ENCODE measurements at places on chromosomes 2 and 18.

DNA sequence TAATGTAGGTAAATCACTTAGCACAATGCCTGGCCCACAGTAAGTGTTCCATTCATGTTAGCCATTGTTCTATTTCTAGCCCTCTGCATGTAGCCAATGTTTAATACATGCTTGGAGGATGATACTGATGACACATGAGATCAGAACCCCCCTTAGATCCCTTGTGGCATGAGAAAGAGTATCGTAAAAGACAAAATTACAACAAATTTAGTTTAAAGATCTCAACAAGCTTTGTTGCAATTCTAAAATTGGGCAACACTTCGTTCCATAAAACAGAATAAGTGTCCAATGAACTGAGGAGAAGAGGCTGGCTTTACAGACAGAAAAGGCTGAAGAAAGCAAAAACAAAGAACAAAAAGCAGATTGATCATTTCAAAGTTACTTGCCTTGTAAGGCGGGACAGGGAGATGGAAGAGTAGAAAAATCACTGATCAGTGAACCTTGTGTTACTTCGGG, 148.7 kb upstream of the SLC1A4 start:
- DNase-seq: no peak

DNA sequence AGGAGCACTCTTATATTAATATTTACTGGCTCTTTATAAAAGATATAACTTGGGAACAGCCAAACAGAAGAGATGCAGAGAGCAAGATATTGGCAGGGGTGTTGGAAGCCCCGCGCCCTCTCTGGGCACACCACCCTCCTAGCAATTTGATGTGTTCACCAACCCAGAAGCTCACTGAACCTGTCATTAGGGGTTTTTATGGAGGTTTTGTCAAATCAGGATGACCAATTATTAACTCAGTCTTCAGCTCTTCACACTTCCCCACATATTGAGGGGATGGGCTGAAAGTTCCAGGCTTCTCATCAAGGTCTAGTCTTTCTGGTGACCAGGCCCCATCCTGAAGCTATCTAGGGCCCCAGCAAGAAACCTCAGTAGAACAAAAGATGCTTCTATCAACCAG, 10.9 kb upstream of the INO80D start:
- no peak for DNase-seq

GRCh38 chr2:234324116-234324515, 172.8 kb downstream of the ARL4C start:
- DNase-seq: no peak

GRCh38 chr2:65045651-65046050, 10.6 kb upstream of the CEP68 start:
- DNase-seq: no peak

GRCh38 chr18:75204269-75204731, 4.6 kb downstream of the PTGR3 start:
- DNase-seq: no peak

- DNase-seq: no peak
Observed at GRCh38 chr2:1077911-1078310, 127.3 kb downstream of the SNTG2 start.

GRCh38 chr2:17643031-17643615, 102.6 kb downstream of the VSNL1 start:
- no peak for DNase-seq

DNA sequence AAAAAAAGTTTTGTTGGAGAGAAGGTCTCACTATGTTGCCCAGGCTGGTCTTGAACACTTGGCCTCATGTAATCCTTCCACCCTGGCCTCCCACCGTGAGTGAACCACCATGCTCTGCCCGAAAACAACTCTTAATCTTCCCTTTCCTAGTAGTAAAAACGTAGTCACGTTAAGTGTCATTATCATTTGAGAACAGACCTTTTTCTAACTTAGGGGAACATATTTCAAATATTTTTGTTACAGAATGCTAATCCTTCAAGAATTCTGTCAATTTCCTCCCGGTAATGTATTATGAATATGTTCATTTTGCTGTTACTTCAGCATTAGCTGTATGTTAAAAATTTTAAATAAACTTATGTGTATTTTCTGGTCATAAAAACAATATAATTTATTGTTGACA, 49.7 kb downstream of the MTA3 start:
- DNase-seq: no peak

- no peak for DNase-seq
Observed at GRCh38 chr2:38065502-38066135, 10.3 kb downstream of the CYP1B1 start.

GRCh38 chr2:195312662-195313061, 344.4 kb upstream of the SLC39A10 start:
- no peak for DNase-seq

- DNase-seq: no peak
Observed at GRCh38 chr2:216082805-216083204, 1.1 kb downstream of the TMEM169 start.

- no peak for DNase-seq
Observed at GRCh38 chr2:239984421-239985194, 40.5 kb downstream of the NDUFA10 start.

GRCh38 chr2:1455466-1455865, 42.2 kb downstream of the TPO start:
- no peak for DNase-seq

DNA sequence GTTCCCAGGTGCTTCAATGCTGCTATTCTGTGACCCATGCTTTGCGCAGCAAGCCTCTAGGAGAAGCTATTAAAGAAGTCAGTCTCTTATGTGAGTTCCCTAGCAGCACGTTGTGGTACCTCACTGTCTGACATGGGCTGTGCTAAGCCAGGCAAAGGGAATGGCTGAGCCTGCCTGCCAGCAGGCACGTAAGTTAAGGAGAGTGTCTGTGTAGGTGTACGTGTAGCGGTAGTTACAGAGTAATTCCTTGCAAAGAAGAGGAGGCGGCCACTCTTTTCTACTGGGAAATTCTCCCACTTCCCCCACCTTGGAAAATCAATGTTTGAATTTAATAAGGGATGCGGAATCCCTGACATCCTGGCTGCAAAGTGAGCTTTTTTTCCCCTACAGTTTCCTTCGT, 123.5 kb upstream of the LYPD1 start:
- no peak for DNase-seq

DNA sequence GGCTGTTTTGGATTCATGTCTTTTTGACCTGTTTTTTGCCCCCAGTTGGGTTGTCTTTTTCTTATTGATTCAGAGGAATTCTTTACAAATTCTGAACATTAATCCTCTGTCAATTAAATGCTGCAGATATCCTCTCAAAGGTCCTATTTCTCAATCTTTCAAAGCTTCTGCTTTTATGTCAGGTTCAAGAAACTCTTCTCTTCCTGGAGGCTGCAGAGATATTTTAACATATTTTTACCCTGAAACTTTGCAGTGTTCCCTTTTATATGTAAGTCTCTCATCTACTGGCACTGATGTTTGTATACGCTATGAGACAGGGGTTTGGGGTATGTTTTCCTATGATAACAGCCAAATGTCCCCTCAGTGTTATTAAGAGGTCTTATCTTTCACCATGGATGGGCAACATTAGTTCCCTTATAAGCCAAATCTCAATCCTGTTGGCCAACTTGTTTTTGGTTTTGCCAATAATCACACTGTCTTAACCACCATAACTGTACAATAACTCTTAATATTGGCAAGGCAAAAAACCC, 159.3 kb downstream of the HDAC4 start:
- no peak for DNase-seq

DNA sequence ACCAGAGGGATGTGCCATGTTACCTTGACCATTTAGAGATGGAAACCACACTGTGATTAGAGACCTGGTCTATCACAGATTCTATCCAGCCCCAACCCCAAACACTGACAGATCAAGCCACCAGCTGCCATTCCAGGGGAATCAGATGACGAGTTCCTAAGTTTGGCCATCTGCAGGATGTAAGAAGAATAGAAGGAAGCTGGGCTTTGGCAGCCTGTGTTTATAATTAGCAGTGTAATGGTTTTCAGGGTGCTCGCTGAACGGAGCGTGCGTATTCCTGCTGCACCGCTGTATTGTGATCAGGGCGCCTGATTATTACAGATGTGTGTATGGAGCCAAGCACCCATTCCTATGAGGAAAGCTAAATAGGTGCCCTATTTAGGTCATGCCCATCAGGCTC, 138.1 kb downstream of the LRRC30 start:
- DNase-seq: no peak

DNA sequence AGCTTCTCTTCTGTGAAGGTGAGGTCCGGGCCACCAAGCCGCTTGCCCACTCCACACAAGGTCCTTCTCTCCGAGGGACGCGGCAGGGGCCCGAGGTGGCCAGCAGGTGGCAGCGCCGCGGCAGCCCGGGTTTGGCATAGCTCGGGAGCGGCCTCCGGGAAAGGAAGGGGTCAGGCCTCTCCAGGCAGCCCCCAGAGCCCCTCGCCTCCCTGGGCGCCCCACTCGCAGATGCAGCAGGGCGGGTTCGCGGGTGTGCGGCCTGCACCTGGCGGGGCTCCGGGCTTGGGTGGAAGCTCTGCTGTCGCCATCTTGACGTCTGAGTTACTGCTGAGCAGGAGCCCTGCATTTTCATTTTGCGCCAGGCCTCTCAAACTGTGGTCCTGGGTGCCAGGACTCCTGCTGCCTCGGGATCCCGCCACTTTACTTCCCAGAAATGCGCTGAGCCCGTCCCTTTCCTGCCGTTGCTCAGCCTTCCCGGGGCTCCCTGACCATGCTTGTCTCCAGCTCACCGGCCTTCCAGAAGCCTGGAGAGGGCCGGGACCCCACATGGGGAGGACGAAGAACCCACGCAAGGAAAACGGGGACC, 18.6 kb upstream of the NCL start:
- DNase-seq: peak; percentile 91

DNA sequence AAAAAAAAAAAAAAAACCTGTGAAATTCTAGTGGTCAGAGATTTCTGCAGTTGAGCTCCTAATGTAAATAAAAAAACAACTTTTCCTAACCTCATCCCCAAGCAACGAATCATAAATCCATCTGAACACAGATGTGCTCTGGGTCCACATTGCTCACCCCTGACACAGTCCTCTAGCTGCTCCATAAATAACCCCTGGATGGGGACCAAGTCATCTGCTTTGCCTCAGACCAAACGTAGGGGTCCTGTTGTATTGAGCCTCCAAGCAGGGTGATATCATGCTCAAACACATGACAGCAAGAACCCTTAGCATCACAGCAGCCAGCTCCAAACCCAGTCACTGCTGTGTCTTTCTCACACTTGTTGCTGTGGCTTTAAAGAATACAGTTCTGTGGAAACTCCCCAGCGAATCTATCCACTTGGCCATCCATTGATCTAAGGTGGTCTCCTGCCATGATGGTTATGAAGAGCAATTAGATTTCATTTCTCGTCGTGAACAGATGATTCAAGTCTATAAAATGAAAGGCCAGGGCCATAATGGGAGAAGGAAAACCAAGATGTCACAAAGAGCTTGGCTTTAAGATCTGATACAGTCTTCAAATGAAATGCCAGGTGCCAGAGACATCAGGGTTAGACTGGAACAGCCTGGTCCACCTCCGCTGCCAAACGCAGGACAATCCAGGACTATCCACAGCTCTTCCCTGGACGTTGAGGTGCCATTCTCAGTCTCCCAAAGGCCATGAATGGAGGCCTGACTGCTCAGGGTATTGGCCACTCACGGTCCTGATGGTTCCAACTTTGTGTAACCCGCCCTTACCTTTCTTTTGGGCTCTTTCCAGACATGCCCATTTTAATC, 39.0 kb downstream of the TBC1D8 start:
- DNase-seq: no peak

DNA sequence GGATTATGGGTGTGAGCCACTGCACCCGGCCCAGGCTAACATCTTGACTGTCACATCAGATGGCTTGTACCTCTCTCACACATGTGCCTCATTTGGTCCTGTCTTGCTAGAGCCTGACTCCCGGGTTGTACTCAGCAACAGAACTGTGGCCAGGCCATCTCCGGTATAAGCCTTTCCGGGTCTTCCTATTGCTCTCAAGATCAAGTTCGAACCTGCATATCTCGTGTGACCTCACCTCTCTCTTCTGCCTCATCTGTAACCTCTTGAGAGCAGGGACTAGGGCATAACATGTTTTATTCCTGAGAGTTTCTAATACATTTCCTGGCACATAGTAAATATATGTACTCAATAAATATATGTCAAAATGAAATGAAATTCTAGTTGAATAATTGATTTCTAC, 114.0 kb downstream of the ACAA2 start:
- DNase-seq: no peak

- no peak for DNase-seq
Observed at GRCh38 chr18:44848644-44849335, 168.1 kb downstream of the SETBP1 start.

DNA sequence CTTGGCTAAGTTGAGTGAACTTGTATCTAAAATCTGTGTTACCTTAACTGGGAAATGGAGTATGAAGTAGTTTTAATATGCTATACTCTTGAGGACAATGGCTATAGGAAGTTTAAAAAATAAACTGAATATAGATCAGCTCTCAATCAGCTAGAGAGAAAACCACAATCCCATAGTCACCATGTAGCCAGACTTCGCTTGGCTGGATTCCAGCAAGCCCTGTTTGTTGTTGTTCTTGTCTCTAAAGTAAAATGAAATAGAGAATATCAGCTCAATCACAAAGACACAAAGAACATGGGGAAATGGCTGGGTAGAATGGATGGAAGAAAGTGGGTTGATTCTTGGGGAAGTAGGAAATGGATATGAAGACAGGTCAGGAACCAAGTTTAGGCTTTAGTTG, 234.9 kb downstream of the PHLPP1 start:
- peak; percentile 6 for DNase-seq

- DNase-seq: no peak
Observed at GRCh38 chr2:187618813-187619212, 64.6 kb upstream of the TFPI start.

- no peak for DNase-seq
Observed at GRCh38 chr2:60364491-60364890, 189.0 kb downstream of the BCL11A start.

- no peak for DNase-seq
Observed at GRCh38 chr2:188966079-188966571, 8.0 kb upstream of the COL3A1 start.

DNA sequence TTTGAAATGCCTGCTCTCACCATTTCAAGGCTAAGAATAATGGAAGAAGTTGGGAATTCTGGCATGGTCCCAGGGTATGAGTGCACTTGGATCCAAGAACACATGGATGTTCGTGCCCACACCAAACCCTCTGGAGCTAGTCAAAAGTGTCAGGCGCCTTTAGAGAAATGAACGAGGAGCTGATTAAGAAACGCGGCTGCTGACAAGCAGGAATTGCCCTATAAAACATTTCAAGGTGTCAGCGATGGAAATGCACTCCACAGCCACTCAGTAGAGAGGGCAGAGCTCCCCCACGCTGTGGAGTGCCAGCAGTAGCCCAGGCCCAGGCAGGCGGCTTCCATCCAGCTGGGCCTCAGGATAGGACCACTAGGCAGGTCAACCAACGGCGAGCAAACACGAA, 213.7 kb downstream of the TTC32 start:
- no peak for DNase-seq

- DNase-seq: no peak
Observed at GRCh38 chr18:47915930-47916329, 14.5 kb downstream of the SMAD2 start.
